Effector CD8-positive, alpha-beta T cell (primary cell): ENCODE measurements at places on chromosomes 6 and 20.

DNA sequence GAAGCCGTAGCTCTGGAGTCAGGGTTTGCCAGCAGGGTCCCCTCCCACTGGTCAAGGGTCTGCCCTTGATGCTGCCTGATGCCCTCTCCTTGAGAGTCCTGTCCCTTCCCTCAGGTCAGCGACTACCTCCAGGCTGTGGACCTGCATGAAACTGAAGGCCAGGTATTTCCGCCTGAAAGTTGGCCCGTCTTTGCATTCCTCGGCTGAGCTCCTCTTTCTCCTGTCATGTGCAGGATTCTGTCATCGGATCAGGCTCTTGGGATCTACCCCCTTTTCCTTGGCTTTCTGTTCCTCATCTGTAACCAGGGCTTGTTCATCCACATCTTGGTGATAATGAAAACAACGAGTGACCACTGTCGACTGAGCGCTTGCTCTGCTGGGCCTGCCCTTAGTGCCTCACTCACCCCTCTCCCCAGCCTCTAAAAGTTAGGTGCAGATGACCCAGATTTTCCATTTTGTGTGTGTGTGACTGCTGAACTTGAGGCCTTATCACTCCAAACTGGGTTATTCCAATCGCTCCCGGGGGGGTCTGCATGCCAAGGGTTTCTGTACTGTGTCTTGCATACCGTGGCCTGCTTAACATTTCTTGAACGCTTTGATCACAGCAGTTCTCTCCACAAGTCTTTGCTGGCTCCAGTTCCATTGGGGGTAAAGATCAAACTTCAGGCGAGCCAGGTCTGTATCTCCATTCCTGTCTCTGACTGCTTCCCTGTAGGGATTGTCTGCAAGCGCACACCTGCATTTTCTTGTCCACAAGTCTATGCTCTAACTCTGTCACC, 81.6 kb downstream of the DTD1 start:
- no peak for DNase-seq

GRCh38 chr20:49485563-49485962, 3.1 kb upstream of the KCNB1 start:
- DNase-seq = no peak

DNA sequence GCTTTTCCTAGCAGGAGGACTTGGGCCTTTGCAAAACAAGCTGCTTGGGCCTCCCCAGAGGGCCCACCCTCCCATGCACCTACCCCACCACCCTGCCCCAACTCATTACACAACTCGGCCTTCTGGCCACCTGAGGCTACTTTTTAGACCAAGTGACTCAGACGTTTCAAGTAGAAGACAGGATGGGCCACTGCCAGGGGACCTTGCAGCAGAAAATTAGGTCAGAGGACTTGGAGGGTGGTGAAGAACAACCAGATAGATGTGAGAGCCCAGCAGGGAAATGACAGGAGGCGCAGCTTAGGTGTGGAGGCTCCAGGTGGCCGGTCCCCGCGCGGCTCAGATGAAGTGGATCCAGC, 1.4 kb downstream of the PPP1R3D start:
- no peak for DNase-seq

GRCh38 chr6:11337306-11337705, 104.8 kb upstream of the NEDD9 start:
- no peak for DNase-seq

DNA sequence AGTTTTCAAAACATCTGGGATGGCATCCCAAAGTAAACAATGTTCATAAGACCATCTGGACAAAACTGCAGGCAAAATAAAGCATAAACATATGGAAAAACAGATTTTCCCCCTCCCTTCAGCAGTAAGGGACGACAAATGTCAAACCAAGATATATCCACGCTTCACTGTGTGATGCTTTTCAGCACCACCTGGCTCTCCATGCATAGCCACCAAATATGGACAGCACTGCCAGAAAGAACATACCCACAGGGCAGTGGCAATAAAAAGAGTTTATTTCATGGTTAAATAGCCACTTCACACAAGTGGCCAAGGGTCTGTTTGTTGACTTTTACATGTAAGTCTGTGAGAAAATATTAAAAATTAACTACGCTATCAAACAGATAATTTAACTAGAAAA, 23.1 kb downstream of the USP45 start:
- no peak for DNase-seq

DNA sequence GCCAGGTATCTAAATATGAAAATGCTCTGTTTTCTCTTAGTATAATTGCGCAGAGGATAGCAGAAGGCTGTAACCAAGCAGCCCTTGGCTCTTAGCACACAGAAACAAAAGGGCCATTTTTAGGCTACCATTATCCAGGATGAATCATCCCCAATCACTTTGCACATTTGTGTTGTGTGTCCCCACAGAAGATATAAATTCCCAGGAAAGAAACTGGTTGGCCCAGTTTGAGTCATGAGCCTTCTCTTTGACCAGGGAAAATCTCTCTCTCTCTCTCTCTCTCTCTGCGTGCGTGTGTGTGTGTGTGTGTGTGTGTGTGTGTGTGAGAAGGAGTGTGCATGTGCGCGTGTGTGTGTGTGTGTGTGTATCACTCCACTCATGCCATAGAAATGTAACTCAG, 178.5 kb downstream of the FRK start:
- no peak for DNase-seq

DNA sequence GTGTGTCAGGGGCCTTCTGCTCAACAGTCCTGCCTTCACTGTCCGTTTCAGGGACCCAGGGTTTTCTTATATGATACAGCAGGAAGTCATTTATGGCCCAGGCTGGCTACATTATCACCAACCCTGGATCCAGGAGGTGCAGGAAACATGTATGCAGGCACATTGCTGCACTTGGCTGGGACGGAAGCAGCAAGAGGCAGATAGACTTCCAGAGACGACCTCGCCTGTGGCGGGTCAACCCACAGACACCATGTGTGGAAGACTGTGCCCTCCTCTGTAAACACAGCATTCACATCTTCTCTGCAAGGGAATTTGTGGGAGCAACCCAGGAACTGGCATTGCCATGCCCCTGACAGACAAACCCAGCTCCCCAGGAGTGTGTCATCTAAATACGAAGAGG, 43.7 kb downstream of the TBC1D7 start:
- DNase-seq = no peak

DNA sequence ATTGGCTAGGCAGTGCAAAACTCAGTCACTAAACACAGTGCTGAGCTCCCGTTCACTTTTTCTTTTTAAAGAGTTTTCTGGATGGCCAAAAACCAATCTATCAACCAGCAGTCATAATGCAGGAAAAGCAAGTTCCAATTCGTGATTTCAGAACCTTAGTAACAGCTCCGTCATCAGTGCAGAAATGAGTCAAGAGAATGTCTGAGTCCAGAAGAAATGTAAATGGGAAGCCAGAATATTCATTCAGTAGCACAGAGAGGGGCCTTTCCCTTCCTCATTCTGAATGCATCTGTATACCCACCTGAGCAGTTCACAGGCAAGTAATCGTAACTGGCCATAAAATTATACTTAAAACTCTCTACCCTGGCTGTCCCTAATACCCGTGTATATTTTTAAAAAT, 20.4 kb downstream of the HUS1B start:
- no peak for DNase-seq

GRCh38 chr20:35104685-35105295, 12.2 kb upstream of the TRPC4AP start:
- DNase-seq = no peak

DNA sequence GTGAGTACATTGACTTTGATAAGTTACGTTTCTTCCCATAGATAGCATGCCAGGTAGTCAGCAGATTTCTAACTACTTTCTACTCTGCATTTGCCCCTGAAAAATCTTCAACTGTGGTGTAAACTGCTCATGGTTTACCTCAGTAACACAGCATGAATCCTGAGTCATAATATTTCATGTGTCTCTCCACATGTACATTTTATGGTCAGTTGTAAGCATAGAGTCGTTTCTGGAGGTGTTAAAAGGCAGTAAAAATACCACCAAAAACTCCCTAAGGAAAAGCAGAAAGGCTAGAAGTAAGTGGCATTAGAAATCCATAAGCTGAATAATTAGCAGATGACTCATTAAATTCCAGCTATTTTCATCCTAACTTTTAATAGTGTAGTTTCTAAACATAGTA, 4.1 kb upstream of the GPR63 start:
- DNase-seq = no peak

DNA sequence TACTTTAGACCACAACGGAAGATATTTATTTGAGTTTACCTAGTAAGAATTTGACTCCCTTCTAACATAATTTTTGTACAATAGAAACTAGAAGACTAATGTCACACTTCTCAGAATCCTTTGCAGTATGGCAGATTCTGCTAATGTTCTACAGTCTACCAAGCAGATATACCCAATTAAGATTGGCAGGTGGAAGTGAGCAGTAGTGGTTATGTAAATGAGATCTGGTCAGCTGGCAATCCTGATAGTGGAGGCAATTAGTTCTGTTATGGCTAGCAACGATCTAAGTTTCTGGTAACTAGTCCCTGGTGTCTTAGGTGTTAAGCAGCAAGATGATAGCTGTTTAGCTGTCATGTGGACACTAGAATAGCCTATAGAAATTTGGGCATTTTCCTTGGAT, 101.0 kb downstream of the CENPW start:
- DNase-seq = no peak

DNA sequence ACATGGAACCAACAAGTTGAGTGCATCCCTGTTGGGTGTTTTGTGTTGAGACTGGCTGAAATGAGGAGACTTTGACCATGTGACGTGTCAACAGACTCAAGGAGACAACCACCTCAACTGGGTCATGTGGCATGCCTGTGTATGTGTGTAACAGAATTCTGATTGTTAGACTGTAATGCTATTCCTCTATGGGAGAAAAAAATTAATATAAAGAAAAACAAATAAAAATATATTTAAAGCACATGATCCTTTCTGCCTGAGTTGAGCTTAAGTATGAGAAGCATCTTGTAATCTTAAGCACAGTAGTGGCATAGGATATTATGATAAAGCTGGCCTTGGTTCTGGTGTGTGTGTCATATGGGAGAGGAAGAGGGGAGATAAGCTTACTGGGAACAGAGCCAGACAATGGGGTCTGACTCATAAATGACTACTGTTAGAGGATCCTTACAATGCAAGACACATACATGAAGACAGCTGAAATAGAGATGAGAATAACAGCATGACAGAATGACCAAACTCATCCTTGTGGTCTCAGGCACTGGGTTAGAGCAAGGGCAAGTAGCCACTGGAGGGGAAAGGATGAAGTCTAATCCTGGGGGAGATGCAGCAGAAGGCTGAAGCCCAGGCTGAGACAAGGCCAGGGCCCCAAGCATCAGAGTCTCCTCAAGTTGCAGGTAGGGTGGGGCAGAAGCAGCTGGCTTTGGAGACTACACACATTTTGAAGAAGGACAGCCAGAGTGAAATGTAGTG, 9.2 kb downstream of the TP53INP2 start:
- DNase-seq = no peak

- no peak for DNase-seq
Measured at GRCh38 chr6:40353967-40354452, 233.2 kb downstream of the LRFN2 start.

DNA sequence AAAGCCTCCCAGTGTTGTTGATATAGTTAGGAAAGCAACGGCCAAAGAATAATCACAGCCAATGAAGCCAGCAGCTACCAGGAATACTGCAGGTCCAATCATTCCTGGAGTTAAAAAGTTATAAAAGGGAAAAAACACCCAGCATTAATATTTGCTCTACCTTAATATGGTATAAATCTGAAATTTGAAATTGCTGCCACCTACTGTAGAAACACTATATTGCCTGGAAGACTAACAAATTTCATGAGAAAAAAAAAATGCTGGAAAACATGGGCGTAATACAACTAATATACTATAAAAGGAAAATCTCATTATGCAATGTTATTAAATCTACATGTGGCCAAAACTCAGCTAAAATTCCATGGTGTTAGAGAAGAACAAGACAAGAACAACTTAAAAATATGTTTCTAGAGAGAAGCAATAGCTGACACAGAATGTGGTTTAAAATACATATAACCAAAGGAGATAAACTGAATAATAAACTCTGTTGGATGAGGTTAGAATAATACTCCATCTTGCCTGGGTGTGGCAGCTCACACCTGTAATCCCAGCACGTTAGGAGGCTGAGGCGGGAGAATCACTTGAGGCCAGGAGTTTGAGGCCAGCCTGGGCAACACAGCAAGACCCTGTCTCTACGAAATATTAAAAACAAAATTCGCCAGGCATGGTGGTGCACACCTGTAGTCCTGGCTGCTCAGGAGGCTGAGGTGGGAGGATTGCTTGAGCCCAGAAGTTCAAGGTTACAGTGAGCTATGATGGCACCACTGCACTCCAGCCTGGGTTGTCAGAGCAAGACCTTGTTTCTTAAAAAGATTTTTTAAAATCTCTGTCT, 43.1 kb downstream of the SLC17A5 start:
- no peak for DNase-seq

DNA sequence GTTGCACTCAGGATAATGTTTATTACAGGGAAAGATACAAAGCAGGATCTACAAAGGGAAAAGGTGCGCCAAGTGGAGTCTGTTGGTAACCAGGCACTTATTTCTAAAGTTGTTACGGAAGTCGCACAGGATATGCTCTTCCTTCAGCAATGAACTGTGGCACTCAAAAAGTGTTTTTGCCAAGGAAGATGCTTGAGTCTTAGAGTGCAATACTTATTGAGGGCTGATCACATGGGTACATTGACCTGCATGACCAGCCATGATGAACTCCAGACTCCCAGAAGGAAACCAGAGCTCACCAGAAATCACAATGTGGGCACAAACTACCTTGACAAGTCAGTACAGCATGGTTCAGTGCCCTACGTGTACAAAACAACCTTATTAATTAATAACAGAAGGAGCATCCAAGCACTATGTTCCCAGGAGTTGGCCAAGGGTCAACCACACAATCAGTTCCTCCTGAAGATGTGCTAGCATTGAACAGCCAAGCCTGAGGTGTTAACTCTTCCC, 270.7 kb upstream of the TFAP2D start:
- no peak for DNase-seq

DNA sequence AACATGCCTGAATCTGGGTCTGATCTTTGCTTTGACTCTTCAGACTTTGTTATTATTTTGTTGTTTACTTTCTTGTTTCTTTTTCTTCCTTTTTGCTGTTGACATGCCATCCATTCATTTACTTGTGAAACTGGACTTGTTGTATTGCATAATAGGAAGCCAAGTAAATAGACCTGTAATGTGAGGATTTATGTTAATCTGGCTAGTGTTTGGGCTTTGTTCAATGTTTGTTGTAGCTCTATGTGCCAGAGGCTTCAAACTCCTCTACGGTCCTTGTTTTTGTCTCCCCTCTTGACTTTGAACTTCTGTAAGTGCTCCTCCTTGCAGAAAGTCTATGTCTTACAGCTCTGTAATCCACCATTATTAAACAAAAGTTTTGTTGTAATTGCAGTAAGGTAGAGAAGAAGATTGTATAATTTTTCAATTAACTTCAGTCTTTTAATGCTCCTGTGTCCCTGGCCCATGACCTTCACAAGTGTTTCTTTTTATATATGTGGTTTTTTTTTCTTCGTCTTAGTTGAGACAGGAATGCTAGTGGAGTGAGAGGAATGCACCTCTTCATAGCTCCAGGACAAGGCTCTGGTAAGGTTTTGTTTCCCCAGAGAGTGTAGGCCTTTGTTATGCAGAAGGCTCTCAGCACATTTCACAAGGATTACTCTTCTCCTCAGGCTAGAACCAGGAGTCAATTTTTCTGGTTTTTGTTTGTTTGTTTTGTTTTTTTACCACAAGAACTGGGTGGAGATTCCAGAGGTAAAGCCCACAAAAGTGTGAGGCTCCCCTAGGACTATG, 1061.8 kb upstream of the CITED2 start:
- DNase-seq = no peak

- no peak for DNase-seq
Measured at GRCh38 chr6:158439255-158439654, 120.6 kb upstream of the TMEM181 start.

- no peak for DNase-seq
Measured at GRCh38 chr6:16302721-16303552, 64.5 kb downstream of the GMPR start.

- DNase-seq = no peak
Measured at GRCh38 chr20:58361481-58362205, 27.4 kb upstream of the VAPB start.
